ENCODE measurements at places on chromosomes 11 and 22.

DNA sequence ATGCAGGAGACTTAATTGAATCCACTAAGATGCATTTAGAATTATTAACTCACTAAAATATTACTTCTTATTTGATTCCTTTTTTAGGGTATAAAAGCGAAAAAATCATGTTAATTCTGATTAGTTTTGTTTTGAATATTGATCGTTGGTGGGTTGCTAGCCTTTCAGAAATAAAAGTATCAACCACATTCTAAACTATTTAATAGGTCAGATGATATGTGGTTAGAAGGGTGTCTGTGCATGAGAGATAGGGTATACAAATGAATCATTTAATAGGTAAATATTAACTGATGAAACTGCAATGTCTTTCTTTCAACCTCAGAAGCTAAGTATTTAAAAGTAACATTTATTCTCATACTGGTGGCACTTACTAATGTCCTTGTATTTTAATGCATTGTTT is 515.1 kb downstream of the CNTN5 start:
- no peak for DNase-seq

GRCh38 chr11:65411681-65412070 is 10.9 kb upstream of the NEAT1 start:
- DNase-seq: peak; percentile 20

DNA sequence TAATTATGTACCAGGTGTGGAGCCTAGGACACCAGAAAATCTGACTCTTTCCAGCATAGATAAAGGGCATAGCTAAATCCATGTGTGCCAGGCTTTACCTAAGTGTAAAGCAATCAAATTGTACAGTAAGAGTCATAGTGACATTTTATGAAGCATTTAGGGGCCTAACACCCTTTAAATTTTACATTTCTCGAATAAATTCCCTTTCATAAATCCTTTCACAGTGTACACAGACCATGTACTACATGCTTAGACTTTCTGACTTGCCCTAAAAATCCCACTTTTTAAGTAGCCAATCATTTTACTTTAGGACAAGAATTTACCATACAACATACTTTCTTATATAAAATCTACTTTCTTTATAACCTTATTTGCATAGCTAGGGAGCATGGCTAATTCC is 727.6 kb upstream of the LUZP2 start:
- DNase-seq: no peak

DNA sequence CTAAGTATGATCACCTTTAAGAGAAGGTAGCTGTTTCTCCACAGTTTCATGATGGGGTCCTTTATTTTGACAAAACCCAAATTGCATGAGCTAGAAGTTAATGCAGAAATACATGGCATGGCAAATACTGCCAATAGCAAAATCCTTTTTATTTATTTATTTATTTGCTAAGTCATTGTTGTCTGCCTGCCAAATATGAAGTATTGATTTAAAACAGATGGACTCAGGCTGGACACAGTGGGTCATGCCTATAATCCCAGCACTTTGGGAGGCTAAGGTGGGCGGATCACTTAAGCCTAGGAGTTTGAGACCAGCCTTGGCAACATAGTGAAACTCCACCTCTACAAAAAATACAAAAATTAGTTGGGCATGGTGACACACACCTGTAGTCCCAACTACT is 52.4 kb downstream of the LARGE2 start:
- DNase-seq: no peak

Data from 8988T (cell line).